ENCODE measurements at places on chromosomes 4 and X. TPM values are rescaled to one million over a fixed set of nuclear protein-coding genes. Genes with fewer than 3 reads are reported as not detected.

SH3RF1 gene
- total RNA-seq: 18.8 TPM

GEMIN8 gene
- 18.7 TPM for total RNA-seq

GUCY1B1 gene
- total RNA-seq: 3.6 TPM

CXCL1 gene
- total RNA-seq: 3.8 TPM

PRDM8 gene
- 6.2 TPM for total RNA-seq

HMX1 gene
- total RNA-seq: 3.4 TPM

PABPC1L2A gene
- not detected for total RNA-seq

PCDH18 gene
- 91.8 TPM for total RNA-seq

TMEM154 gene
- total RNA-seq: 70.9 TPM

CABS1 gene
- 0.19 TPM for total RNA-seq

PRR27 gene
- not detected for total RNA-seq

ADGRG4 gene
- 1.2 TPM for total RNA-seq

DUX4 gene
- total RNA-seq: not detected

TAPT1 gene
- 25.3 TPM for total RNA-seq

SSX2B gene
- total RNA-seq: not detected

ODAPH gene
- not detected for total RNA-seq

TBC1D8B gene
- 10.6 TPM for total RNA-seq

UCP1 gene
- total RNA-seq: 0.41 TPM

KCND1 gene
- total RNA-seq: 3.0 TPM

CFI gene
- total RNA-seq: 15.4 TPM
